ENCODE measurements at places on chromosomes 6 and 20.

DNA sequence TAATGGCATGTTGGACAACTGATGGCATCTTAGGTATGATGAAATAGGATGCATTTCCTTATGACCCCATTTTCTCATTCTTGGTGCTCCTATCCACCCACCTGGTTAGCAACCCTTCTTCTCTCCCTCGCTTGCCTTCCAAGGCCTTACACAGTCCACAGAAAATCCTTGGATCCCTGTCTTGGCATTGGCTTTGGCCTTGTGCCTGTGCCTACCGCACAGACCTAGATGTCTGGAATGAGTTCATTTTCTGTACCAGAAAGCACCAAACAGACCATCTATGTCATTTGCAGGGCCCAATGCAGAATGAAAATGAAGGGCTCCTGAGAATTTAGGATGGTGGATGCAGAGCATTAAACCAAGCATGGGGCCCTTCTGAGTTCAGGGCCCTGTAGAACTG is 99.0 kb upstream of the LAMP5 start:
- no peak for DNase-seq

DNA sequence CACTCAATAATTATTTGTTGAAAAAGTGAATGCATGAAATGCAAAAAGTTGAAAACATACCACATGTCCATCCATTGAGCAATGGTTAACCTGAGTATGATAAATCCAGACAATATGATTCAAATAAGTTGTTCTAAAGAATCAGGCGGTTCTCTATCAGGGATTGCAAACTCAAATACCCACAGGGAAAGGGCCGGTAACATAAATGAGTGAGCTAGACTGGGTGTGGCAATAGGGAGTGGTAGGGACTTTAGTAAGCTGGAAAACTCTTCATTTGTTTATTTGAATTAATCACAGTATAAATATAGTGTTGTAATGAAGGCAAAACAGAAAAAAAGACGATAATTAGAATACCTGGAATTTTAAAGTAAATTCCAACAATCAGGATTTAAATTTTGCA is 106.3 kb downstream of the BCAS1 start:
- DNase-seq = no peak

GRCh38 chr20:25281541-25281991 is 33.7 kb downstream of the PYGB start:
- DNase-seq = peak; percentile 48

- DNase-seq = no peak
These were observed 1279.5 kb upstream of the CITED2 start for GRCh38 chr6:140653972-140654371.

DNA sequence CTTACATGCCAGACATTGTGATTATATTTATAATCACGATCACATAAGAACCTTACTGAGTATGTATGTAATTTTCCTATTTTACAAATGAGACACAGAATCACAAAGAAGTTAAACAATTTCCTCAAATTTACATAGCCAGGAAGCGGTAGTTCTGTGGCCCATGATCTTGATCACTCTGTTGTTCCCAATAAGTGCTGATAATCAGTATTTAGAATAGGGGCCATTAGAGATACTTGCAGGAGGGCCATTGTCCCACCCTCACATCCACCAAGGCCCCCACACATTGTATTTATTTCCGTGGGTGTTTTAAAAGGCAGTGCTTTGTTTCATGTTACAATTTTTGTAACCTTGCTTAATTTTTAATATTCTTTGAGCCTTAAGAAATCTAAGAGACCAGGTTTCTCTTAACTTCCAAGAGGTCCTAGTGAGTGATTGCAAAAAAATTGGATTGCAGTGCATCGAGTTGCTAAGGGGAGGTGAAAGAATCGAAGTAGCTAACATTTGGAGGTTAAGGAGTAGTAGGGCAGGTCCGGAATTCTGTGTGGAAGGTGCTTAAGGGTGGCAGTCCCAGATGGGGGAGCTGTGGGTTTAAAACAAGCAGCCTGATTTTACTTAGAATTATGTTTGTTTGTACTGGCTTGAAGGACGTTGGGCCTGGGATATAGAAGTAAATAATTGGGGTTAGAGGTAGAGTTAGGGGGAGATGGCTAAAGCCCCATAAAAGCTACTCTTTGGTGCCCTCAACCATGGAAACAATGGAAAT is 339.4 kb downstream of the CDKAL1 start:
- no peak for DNase-seq

- no peak for DNase-seq
These were observed 391.0 kb downstream of the CBLN4 start for GRCh38 chr20:55614220-55614757.

DNA sequence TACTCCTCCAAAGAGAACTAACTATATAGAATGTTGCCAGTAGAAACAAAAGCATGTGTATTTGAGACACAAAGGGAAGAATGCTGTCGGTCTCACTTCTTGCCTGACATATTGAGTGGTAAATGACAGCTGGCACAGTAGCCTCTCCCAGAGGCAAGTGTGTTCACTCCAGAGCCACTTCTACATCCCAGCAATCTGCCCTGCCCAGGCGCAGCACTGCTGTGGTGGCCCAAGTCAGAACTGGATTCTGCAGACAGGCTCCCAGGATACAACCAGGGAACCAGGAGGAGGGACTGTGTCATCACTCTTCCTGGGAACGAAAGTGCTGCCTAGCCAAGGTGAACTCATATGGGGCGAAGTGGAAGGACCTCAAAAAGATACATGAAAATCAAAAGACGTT is 103.2 kb upstream of the ARMC2 start:
- no peak for DNase-seq

Measured in CD4-positive, alpha-beta T cell treated with Interleukin-15 for 1 hour (primary cell).